Activated CD8-positive, alpha-beta memory T cell treated with anti-CD3 and anti-CD28 coated beads, Interleukin-2, amount 50 U/mL, for 48 hours (primary cell): ENCODE measurements at places on chromosomes 5 and 9.

- DNase-seq: no peak
These were observed 59.1 kb downstream of the HMHB1 start for GRCh38 chr5:143870871-143871632.

GRCh38 chr5:5141625-5142525, 1.7 kb downstream of the ADAMTS16 start:
- peak; percentile 70 for DNase-seq

DNA sequence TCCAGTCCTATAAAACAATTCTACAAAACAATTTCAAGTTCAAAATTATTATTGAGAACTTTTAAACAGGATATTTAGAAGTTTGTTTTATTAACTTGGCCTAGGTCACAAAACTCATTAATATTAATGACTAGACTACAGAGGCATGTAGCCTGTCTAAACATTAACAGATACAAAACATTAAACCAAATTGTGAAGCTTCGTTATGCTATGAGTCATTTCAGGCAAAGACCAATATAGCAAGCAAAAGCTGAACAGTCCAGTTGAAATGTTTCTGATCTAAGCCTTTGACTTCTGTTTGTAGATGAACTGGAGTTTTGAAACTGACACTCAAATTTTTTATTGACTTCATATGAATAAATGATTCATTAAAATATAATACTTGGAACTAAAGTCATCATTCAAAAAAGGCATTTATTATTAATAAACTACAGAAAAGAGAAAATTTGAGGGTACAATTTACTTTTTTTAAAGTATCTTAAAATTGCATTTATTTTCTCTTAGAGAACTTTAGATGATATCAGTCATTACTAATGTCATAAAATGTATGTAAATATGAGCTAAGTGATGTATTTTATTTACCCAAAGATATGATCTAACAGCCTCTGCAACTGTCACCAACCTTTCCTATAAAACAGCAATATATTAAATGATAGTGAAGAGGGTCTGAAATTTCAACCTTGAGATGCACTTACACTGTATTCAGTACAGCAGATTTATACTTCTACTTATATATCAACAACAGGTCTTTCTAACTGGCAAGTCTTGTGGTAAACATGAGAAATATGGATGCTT, 188.8 kb downstream of the COMMD10 start:
- DNase-seq: no peak

GRCh38 chr5:110354915-110355644, 371.4 kb downstream of the TMEM232 start:
- no peak for DNase-seq

DNA sequence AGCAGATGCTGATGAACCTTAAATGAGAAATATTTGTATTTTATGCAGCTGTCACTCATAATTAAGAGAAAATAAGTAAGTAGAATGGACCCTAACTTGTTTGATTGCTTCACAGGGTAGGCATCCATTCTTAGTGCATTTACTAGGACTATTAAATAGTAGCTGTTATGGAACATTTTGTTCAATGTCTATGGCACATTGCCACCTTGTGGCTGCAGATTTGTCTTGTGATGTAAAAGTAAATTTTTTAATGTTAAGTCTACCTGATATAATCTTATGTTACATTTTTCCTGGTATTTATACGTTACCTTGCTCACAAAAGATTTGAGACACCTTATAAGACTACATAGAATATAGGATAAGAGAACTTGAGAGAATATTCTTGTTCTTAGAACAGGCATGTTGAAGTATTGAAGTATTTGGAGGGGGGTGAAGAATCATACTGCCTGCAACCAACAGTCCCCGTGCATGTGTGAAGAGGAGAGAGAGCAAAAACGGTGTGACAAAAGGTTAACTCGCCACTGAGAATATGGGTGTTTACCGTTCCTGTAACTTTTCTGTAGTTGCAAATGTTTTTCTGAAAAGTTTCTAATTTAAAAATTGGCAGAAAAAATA, 161.1 kb downstream of the MAST4 start:
- DNase-seq: no peak

GRCh38 chr9:115229496-115229895, 111.5 kb upstream of the TNC start:
- DNase-seq: no peak

DNA sequence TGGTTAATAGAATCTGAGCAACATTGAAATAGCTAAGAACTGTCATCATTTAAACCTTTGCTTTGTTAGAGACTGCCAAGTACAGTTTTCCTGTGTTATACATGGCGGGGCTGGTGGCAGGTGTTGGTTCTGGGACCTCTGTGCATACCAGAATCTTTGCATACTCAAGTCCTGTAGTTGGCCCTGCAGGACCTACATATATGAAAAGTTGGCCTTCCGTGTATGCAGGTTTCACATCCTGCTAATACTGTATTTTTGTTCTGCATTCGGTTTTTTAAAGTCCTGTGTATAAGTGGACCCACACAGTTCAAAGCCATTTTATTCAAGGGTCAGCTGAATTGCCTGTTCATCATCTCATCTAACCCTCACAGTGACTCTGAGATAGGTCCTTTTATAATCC, 36.4 kb downstream of the LARP1 start:
- no peak for DNase-seq

- DNase-seq: no peak
These were observed 735.8 kb upstream of the WWC1 start for GRCh38 chr5:167555565-167556166.

DNA sequence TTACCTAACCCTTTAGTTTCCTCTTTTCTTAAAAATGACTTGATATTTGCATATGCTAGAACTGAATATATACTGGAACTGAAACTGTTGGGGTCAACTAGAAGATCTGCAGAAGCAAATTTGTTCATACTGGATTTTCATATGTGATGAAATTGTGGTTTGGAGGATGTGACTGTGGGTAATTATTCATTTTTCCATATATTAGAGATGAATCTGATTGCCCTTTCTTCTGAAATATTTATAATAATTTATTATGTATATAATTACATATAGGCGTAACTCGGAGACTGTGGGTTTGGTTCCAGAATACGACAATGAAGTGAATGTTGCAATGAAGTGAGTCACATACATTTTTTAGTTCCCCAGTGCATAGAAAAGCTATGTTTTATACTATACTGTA, 149.1 kb downstream of the ATP10B start:
- DNase-seq: no peak

DNA sequence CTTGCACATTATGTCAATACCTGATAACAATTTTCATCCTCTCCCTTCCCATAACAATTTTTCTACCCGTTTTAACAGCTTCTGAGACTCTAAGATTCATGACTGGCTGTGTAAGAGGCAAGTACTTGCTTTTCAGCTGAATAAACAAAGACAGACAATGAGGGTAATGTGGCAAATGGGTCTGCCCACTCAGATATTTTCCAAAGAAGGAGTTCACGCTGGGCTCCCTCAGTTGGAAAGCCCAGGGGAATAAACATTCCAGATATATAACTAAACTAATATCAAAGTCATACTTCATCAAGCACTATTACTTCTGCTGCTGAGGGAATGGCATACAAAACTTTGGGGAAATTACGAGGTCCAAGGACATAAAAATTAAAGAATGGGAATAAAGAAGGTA, 24.4 kb downstream of the MEGF9 start:
- DNase-seq: no peak

- no peak for DNase-seq
These were observed 3.0 kb downstream of the GOLM1 start for GRCh38 chr9:86096386-86096785.

- no peak for DNase-seq
These were observed 107.3 kb upstream of the SPIN1 start for GRCh38 chr9:88280816-88281382.
